ENCODE measurements at places on chromosomes 13 and 19.

DNA sequence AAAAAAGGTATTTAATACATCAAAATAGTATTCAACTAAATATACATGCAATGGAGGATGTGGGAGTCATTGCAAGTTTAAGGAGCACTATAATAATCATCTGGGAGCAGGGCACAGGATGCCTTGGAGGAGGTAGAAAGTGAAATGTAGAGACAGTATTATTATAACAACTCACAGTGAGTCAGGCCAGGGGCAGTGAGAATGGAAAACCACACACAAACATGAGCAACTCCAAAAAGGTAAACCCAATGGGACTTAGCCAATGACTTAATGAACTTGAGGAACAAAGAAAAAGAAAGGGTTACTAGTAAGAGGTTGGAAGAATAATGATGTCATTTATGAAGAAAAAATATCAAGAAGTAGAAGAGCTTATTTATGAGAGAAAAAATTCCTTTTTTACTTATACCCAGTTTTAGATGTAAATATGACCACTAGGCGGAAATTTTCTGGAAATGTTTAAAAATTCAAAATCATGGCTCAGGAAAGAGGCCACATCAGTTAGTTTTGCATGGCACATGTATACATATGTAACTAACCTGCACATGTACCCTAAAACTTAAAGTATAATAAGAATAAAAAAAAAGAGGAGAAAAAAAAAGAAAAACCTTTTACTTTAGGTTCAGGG, 389.3 kb downstream of the SUCLA2 start:
- no peak for DNase-seq

GRCh38 chr13:25169951-25170553, 2.0 kb downstream of the AMER2 start:
- no peak for DNase-seq

- DNase-seq, result no peak
Measured at GRCh38 chr13:28349907-28350654, 144.8 kb downstream of the FLT1 start.

DNA sequence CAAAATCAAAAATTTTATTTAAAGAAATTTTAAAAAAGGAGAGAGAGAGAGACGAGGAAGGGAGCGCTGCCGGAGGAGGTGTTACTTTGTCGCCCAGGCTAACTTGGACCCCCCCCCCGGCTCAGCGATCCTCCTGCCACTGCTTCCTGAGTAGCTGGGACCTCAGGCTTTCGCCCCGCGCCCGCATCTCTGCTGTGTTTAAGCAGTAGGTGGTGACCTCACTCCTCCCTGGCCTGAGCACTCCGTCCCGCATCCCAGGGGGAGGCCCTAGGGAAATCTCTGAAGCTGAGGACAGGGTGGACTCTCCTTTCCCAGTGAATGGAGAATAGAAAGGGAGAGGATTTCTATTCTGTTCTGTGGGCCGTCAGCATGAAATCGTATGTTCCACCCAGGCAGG, 485 bp upstream of the ZNF845 start:
- DNase-seq, result no peak

DNA sequence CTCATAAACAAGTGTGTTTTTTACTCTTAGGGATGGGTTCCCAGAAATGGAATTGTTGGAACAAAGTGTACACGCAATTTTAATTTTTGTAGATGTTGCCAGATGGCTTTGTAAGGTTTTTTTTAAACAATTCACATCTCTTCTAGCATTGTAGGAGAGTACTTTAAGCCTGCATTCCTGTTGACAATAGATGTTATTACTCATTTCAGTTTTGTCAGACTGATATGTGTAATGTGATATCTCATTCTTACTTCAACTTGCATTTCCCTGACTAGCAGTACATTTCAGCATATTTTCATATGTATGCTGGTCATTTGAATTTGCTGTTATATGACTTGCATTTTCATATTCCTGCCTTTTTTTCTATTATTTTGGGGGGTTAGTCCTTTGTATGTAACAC, 186.6 kb upstream of the SLITRK6 start:
- DNase-seq, result no peak

DNA sequence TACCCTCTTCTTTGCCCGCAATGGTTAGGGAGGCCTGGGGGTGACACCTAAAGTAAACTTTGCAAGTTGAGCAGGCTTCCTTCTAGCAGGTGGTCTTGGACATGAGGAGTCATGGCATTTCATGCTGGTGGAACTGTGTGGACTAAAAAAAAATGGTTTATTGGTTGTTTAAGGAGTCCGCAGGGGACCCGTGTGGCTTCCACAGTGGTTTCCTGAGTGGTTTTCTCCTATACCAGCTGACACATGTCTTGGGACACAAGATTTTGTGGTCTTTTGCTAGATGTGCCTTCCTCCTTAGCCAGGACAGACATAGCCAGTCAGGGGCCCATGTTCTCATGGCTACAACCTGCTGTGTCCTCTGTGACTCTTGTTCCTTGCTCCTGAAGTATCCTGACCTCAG, 1.5 kb downstream of the ZNF543 start:
- no peak for DNase-seq

GRCh38 chr13:75771818-75772217, 135.7 kb downstream of the LMO7 start:
- DNase-seq, result no peak

- DNase-seq, result no peak
Measured at GRCh38 chr19:47419030-47419783, at the start of gene MEIS3. Gene MEIS3 (minus strand): TSS chr19:47419527. CDS start chr19:47419081, 446 bp downstream.

- no peak for DNase-seq
Measured at GRCh38 chr13:26061256-26061655, 9.4 kb upstream of the SHISA2 start.

DNA sequence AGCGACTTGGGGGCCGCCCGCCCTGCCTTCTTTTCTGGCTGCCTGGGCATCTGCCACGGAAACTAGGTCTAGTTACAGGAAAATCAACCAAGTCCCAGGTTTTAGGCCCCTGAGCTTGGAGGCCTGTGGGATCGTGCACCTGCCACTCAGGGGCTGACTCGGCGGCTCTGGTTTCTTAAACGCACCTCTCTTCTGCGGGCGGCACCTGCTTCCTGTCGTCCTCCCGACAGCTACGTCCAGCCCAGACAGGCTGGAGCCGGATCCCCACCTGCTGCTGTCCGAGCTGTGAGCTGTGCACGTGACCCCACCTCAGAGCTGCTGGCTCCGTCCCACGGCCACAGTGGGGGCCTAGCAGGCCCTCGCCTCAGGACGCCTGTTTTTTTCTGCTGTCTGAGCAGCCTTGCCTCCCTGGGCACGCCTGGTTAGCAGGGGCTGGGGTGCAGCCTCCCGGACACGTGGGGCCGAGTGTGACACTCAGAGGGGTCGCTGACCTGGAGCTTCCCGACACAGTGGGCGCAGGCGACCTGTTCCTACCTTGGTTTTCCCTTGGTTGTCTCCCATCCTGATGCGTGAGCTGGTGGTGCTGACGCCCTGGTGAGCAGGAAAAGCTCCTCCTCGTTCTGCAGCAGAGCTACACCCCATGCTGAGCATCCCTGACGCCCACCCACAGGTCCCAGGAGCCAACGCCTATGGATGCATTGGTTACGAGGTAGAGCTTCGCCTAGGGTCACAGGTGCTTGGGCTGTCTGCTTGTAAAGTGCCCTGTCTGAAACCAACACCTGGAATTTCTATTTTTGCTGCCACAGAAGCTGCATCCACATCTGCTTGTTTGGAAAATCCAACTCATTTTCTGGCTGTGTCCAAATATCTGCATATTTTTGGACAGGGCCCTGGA, 17.5 kb downstream of the TMEM255B start:
- DNase-seq, result no peak

- peak; percentile 36 for DNase-seq
Measured at GRCh38 chr19:2503521-2504109, 27.7 kb downstream of the GADD45B start.

- no peak for DNase-seq
Measured at GRCh38 chr19:19747357-19748220, 14.7 kb upstream of the ZNF14 start.

DNA sequence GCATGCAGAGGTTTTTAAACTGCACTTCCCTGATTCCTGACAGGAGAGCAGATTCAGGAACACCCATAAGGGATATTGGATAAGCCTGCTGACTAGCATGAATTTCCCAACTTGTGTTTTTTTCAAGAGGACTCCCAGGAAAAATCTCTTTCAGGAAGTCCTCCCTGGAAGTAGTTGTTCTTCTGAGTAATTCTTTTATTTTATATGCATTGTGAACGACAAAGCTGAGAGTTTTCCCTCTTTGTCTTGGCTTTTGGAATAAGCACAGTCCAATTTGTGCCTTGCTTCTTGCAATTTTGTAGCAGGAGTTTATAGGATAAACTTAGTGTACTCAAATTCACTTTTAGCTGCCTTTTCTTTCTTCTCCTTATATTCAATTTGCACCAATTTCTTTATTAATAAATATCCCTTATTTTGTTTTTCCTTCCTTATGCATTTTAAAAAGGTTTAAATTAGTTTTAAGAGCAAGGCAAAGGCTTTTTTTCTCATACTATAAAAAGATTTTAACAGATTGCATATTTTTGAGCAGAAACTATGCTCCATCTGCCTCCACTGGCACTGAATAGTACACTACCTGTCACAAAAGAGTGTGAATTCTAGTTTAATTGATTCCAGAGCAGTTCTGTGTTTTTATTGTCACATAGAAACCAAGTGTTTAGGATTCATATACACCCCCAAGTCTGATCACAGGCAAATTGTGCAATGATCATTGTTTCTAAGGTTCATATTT, 543.3 kb upstream of the SPRY2 start:
- no peak for DNase-seq

DNA sequence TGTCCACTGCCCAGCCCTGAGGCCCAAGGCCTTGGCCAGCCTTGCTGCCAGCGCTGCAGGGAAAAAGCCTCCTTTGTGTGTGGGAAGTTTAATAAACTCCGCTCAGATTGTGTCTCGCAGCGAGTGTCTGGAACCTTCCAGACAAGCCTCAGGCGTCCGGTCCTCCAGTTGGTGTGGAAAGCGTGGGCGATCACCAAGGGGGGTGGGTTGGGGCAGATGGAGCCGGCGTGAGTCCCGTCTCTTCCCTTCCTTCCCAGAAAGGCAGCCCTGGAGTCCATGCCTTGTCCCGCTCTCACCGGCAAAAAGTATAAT, 4.6 kb downstream of the STK11 start:
- DNase-seq, result no peak

- no peak for DNase-seq
Measured at GRCh38 chr13:32636711-32637110, 50.5 kb downstream of the PDS5B start.

GRCh38 chr19:42197375-42197817, 20.1 kb downstream of the DEDD2 start:
- no peak for DNase-seq

DNA sequence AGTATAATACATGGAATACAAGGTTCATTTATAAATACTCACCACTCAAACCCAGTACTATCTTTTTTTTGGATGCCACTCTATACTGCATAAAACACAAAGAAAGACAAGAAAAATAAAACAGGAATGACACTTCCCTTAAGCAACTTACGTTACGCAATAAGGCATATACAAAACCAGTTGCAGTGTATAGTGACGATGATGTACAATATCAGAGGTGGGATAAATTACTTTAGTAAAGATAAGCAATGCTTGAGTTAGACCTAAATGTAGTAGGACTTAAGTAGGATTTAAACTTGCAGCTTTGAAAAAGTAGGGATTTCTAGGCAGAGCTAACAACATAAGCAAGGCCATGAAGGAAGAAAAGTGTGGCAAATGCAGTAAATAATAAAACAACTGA, 374.9 kb downstream of the SPRY2 start:
- no peak for DNase-seq

GRCh38 chr13:43776006-43776405, 10.8 kb downstream of the ENOX1 start:
- DNase-seq, result no peak

DNA sequence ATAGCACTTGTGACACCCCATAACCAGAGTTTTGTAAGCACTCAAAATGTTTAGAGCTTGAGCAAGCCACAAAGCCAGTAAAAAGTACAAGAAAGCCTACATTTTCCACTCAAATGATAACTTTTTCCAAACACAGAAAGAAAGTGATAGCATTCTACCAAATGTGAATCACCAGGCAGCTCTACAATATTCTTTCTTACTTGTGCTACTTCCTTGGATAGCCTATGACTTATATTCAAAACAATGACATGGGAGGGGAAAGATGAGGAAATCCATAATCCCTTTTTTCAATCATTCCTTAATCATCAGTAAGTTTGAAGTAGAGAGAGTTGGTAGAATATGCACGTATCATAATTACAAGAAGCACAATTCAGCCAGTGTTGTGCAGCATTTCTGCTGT, 650.8 kb upstream of the PCDH9 start:
- no peak for DNase-seq

DNA sequence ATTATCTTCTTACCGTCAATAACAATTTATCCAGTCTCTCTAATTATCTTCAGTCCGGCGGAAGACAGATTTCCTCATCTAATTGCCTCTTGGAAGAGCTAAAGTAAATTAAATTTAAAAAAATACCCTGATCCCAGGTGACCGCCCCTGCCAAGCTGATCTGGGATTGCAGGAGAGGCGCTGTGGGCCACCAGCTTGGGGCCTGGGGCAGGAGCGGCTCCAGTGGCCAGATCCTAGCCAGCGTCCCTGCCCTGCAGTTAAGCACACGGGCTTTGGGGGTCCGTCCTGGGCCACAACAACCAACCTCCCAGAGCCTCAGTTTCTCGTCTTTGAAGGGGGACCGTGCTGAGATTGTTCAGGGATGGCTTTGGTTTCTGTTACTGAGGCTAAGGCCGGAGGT, 12.4 kb upstream of the TMEM255B start:
- no peak for DNase-seq

DNA sequence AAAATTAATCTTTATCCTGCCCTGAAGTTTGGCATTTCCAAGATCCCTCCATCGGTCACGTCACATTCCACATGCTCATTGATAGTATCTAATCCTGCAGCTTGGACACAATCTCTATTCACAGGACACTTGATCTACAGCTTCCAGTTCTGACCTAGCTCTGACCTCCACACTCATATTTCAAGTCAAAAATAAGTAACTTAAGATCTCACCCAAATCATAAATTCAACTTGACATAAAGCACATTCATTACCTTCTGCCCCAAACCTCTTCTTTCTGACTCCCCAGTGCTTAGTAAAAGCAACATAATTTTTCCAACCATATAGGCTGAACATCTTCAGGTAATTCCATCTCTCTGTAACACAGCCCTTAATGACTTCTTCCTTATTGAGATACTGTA, 880.2 kb downstream of the PCDH9 start:
- no peak for DNase-seq

DNA sequence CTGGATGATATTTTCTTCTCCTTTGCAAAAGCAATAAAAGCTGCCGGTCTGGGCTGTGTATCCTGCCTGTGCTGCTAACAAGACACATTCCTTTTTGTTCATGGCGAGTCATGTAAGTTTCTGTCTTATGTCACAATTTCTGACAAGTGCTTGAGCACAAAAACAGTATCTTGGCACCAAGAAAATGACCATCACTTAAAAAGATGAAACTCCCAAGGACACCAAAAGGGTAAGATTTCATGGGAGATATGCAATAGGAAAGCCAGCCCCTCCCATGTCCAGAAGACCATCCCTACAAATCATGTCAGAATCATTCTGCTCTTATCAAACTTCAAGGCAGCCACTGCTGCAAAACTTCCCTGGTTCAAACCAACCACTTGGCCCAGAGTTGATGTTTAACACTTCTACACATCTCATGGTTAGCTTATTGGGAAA, 375.4 kb upstream of the ZNF507 start:
- DNase-seq, result no peak

- no peak for DNase-seq
Measured at GRCh38 chr19:38505958-38506357, 72.5 kb downstream of the RYR1 start.
